Bronchial smooth muscle cell (primary cell): ENCODE measurements at places on chromosomes 1 and 21. TPM values are rescaled to one million over a fixed set of nuclear protein-coding genes. Genes with fewer than 3 reads are reported as not detected.

Gene AKNAD1
- total RNA-seq = 0.16 and 0.34 TPM in 2 replicates

Gene FCRL6
- not detected in 2 replicates for total RNA-seq

Gene GNG12
- total RNA-seq = 73.2 and 128 TPM in 2 replicates

Gene LCE2B
- not detected in 2 replicates for total RNA-seq

Gene KRTAP21-2
- total RNA-seq = not detected in 2 replicates

Gene NBPF11
- total RNA-seq = 4.6 and 4.9 TPM in 2 replicates

Gene LDLRAD1
- total RNA-seq = not detected in 2 replicates

Gene DCST1
- total RNA-seq = not detected in 2 replicates

Gene SV2A
- total RNA-seq = 11.8 and 16.0 TPM in 2 replicates

Gene GUCA2A
- not detected in 2 replicates for total RNA-seq

Gene ZNF669
- total RNA-seq = 7.5 and 11.7 TPM in 2 replicates

Gene KCNJ15
- 0.16 and 0.17 TPM in 2 replicates for total RNA-seq

Gene VSIG8
- under 0.01 TPM in 2 replicates for total RNA-seq

Gene AK5
- 60.4 and 63.6 TPM in 2 replicates for total RNA-seq

Gene MEGF6
- 1.5 and 2.4 TPM in 2 replicates for total RNA-seq

Gene APOBEC4
- not detected in 2 replicates for total RNA-seq

Gene AADACL3
- not detected in 2 replicates for total RNA-seq

Gene TCHHL1
- not detected in 2 replicates for total RNA-seq
